ENCODE measurements at places on chromosomes 2 and 18.

GRCh38 chr2:200748779-200749178 lies 62.9 kb upstream of the BZW1 start:
- DNase-seq: no peak

GRCh38 chr2:203774760-203775159 lies 68.3 kb downstream of the CD28 start:
- DNase-seq: no peak

DNA sequence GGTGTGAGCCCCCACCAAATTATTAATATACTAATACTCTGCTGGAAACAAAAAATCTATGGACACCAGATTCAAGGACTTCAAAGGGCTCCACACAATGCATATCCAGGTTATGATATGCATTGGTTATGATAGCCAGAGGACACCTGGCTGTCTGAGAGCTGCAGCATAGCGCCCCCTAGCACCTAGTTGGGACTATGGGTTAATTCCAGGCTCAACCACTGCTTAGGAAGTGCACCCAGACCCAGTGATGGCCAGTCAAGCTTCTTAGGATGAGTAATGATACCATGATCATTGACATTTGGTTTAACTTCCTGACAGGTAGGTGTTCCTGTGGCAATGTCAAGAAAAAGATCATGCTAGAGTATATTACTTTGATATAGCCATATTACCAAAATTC lies 3.8 kb upstream of the FRZB start:
- DNase-seq: no peak

- DNase-seq: no peak
Observed at GRCh38 chr18:14942275-14942674, 194.3 kb downstream of the ANKRD30B start.

DNA sequence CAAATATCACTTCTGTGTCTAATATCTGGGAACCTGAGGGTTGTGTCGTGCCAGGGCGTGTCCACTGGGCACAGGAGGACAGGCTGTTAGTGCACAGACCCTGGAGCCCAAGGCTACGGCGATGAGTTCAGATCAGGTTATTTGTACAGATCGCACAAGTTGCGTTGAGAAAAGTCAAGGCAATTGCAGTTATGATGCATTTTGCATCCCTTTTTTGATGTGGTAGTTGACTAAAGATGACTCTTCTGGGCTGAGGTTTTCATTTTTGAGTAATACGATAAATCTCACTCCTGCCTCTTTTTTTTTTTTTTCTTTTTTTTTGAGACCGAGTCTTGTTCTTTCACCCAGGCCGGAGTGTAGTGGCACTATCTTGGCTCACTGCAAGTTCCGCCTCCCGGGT lies 7.2 kb downstream of the RBFA start:
- no peak for DNase-seq

DNA sequence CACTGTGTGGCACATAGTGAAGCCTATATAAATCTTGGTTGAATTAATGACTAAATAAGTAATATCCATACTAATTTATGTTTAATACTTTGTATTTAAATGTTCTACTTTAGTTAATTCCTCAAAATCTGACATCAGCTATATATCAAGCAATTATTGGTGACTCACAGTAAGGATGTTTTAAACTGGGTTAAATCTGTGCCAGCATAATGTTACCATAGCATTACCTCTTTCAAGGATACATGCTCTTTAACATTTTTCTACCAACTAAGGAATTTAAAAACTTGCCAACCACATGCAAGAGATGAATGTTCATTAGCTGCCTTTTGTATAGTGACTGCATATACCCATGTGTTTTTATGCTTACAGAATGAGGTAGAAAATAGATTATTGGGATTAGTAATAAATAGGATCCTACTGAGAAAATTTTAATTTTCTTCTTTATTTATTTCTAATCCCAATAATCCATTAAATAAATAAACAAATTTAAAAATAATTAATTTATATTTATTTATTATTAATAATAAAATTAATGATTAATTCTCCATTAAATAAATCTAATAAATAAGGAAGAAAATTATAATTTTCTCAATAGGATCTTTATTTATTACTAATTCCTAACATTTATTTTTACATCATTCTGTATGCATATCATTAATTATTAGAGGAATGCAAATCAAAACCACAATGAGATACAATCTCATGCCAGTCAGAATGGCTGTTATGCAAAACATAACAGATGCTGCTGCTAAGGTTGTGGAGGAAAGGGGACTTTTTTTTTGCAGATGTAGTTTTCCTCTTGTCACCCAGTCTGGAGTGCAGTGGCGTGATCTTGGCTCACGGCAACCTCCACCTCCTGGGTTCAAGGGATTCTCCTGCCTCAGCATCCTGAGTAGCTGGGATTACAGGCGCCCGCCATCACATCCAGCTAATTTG lies 410.7 kb upstream of the DSEL start:
- no peak for DNase-seq

DNA sequence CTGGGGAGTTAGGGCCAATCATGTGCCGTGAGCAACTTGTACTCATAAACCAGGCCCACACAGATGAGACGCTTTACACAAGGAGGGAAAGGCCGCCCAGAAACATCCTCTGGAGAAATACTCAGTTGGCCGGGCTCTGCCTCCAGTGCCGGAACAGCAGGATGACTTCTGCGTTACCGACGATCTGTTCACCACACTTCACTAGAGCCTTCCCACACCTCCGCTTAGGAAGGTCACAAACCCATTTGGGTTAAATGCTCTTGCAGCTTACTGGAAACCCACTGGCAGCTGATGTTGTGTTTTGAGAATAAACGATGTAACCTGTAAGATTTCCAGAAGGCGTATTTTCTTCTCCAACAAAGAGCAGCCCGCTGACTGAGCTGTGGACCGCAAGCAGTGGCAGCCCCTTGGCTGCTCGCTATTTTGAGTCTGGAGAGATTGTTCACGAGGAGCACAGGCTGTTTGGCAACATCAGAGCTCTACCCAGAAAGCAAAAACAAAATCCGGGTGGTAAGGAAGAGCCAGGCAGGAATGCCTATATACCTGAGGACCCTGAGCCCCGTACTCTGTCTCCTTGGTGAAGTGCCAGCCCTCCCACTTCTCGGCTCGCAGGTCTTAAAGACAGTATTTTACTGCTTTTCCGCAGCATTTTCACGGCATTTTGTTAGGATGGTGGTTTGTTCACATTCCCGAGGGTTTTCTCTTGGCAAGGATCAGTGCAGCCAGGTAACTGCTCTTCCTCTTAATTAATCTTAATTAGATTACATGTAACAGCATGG lies 44.0 kb downstream of the COLEC12 start:
- DNase-seq: no peak

DNA sequence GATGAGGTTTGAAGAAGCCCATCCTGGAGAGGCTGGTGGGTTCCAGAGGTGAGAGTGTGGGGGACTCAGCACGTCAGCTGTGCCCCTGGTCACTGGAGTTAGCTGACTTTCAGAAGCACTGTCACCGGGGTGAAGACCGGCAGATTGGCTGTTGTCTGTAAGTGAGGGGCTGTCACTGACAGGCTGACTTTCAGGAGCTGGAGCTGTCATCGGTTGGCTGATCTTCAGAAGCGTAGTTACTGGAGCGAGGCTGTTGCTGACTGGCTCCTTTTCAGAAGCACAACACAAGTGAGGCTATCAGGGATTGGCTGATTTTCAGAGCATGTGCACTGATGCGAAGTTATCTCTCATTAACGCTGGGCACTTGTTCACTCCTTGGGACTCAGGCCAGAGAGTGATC lies 738.4 kb upstream of the ID2 start:
- DNase-seq: no peak

GRCh38 chr2:150626934-150627411 lies 139.5 kb upstream of the RND3 start:
- no peak for DNase-seq

DNA sequence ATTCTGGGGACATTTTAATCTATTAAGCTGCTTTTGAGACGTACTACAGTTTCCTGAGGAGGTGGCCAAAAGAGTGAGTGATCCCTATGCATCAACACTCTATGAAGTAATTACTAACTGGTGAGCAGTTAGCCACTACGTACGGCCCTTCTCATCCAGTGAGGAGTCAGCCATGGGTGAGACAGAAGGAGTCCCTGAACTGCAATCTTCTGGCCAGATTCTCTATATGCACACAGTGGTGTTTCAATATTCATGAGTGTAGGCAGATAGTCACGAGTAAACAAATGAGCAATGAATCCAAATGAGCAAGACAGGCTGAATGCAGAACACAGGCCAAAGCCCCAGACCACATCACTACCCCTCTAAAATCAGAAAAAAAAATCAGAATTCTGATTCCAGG lies 29.8 kb upstream of the TMEM214 start:
- no peak for DNase-seq

- no peak for DNase-seq
Observed at GRCh38 chr18:21313576-21313975, 71.5 kb downstream of the GREB1L start.

DNA sequence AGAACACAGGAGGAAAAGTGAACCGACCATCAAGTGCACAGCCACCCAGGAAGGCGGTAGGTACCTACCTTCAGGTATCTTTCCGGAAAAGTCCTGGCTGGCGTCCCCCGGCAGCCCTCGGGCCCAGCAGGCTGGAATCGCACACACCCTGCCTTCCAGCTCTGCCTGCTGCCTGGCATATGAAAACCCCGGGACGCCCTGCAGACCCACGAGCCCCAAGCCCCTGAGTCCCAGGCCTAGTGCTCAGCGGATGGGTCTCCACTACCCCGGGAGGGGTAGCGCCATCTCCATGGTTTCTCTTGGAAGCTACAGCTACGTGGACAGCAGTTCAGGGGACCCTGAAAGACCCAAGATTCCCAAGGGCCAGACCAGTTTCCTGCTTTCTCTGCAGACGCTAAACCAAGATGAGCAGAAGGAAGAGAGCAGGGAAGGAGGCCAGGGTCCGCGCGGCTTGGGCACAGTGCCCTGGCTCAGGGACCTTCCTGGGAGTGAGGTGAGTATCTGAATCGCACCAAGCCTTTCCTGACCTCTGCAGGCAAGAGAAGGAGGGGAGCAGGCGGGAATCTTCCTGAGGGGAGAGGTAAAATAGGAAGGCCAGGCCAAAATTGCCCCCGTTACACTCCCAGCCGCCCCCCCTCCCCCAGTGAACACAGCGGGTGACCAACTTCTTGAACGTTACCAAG lies 80.4 kb downstream of the ARHGEF4 start:
- DNase-seq: no peak

All from CD4-positive, alpha-beta T cell treated with Interleukin-6 at 100 ng/mL for 8 hours (primary cell).